ENCODE measurements at places on chromosomes 2 and 18.

DNA sequence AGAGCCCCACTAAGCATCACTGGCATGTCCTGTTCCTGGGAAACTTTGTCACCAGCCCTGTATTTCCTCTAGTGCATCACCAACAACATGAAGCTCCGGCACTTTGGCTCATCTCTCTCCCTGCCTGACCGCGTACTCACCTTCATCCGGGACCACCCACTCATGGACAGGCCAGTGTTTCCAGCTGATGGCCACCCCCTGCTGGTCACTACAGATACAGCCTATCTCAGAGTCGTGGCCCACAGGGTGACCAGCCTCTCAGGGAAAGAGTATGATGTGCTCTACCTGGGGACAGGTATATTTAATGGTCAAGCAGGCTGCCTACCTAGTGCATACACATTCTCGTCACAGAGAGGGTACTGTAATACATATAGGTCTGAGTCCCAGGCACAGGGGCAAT is 21.0 kb downstream of the SEMA4F start:
- DNase-seq, result no peak

- no peak for DNase-seq
Measured at GRCh38 chr18:74796841-74797576, 199.3 kb downstream of the ZNF407 start.

- no peak for DNase-seq
Measured at GRCh38 chr2:200968735-200969134, 5.3 kb upstream of the ORC2 start.

DNA sequence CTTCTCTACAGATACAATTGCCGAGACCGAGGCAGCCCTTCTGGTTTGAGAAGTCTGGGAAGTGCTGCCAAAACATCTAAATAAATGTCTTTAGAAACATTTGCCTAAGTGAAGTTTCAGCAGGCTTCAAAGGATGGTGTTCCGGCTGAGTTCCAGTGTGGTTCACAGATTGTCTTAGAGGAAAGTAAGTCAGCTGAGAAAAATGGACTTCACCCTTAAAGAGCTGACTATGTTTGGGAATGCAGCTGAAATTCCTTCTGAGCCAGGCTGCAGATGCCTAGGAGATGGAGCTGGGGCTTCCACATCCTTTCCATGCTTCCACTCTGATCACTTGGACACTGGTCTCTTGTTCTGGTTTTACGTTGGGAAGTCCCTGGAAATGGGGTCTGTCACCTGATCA is 83.6 kb downstream of the FHOD3 start:
- DNase-seq, result no peak

GRCh38 chr2:136905779-136906178 is 140.4 kb downstream of the THSD7B start:
- DNase-seq, result no peak

DNA sequence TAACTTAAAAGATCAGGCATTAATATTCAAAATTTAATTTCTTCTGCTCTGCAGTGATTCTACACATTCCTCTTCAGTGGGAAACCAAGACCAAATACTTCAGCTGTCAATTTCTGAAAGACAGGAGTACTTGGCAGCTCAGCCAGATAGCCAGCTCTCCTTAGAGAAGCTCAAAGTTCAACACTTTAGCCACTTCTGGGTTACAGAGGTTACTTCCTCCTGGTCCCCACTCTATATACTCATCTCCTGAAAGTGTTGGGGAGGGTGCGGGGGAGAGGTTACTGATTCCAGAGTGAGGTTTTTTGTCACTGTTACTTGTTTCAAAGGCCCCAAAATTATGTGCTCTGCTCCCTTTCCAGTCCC is 4.1 kb downstream of the CYTIP start:
- DNase-seq, result no peak

GRCh38 chr18:78304192-78305164 is 675.1 kb upstream of the SALL3 start:
- DNase-seq, result no peak

DNA sequence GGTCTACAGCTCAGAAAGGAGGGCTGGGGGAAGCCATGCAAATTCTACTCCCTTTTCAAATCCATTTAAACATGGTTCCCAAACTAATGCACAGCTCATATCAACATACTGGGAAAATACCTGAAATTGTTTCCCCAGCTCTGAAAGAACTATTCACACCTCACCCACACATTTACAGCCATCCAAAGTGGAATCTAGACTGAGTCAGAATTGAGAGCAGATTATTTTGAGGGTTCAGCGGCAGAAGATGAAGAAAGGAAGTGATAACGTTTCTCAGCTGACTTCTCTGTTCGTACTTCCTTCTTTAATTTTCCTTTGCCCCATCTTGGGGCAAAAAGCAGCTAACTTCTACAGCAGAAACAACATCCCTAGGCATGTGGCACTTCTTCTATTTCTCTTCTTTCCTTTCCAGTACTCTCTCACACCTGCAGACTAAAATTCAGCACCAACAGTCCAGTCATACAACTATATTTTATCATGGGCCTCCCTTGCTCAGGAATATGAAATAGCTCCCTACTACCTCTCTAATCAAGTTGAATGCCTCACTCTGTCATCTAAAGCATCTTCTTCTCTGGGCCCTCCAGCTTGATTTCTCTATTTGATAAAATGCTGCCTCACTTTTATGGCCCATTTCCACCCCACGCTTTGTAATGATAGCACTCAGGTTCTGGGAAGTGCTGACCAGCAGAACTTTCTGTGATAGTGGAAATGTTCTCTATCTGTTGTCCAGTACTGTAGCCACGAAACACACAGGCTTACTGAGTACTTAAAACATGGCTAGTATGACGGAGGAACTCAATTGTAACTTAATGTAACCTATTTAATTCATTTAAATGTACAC is 35.9 kb downstream of the ARHGAP25 start:
- no peak for DNase-seq

- DNase-seq, result peak; percentile 58
Measured at GRCh38 chr2:241858206-241859016, at the start of gene PDCD1. Gene PDCD1 (minus strand): TSS chr2:241858894. CDS start chr2:241858838, 56 bp downstream.

- DNase-seq, result no peak
Measured at GRCh38 chr2:171266102-171266501, 105.4 kb upstream of the TLK1 start.

DNA sequence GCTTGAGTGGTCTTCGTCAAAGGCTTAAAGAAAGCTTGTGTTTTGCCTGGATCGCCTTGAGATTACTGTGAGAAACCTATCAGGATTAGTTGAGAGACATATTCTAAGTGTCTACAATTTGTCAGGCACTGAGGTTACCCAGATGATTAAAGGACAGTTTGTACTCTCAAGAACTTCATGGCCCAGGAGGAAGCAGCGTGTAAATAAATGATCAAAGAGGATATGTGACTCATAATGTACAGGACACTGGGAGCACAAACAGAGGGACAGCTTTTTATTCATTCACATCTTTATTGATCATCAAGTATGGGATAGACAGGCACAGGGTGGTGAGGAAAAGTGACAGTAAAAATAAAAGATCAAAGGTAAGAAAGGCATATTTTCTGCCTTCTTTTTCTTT is 152.6 kb upstream of the FSHR start:
- no peak for DNase-seq

DNA sequence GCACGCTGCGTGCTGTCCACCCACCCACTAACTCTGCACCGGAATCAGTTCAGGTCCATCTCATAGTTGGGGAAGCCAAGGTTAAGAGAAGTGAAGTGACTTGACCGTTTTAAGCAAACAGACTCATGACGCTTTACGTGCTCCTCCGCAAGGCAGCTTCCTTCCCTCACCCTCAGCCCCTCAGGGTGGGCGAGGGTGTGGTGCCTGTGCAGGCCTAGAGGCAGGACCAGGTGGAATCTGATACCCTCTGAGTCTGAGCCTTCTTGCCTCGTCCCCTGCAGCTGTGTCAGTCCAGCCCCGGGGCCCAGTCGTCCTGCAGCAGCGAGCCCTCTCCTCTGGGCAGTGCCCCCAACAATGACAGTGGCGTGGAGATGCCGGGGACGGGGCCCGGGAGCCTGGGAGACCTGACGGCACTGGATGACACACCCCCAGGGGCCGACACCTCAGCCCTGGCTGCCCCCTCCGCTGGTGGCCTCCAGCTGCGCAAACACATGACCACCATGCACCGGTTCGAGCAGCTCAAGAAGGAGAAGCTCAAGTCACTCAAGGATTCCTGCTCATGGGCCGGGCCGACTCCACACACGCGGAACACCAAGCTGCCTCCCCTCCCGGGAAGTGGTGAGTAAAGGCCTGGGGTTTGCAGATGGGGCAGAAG is 250.5 kb downstream of the GLI2 start:
- peak; percentile 58 for DNase-seq

GRCh38 chr18:58822944-58823343 is 41.7 kb upstream of the ZNF532 start:
- no peak for DNase-seq

Data from RWPE2 (cell line).